ENCODE measurements at places on chromosomes 4 and X. TPM values are rescaled to one million over a fixed set of nuclear protein-coding genes. Genes with fewer than 3 reads are reported as not detected.

DNA sequence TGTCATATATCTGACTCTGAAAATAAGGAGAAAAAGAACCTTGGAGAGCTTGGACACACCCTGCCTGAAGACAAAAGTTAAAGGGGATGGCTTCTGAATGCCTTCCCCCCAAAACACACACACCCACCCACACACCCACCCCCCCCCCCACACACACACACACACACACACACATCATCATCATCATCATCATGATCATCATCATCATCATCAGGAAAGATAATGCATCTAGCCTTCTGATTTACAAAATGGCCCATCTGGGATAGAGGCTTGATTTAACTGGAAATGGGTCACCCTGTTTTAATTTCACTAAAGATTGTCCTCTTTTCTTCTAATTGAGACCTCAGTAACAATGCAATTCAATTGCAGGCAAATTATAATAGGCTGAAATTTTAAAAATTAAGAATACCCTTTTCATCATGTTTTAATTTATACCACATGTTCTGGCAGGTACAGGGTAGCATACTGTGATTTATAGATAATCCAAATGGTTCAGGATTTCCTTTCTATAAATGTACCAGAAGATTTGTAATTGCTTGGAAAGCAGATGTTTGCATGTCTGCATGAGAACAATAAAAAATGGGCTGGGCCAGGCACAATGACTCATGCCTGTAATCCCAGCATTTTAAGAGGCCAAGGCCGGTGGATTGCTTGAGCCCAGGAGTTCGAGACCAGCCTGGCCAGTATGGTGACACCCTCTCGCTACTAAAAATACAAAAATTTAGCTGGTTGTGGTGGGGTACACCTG is 56.5 kb downstream of the TRIM2 start:
- no peak for DNase-seq

GRCh38 chrX:135463937-135464336 is 42.2 kb downstream of the SMIM10L2A start:
- no peak for DNase-seq

DNA sequence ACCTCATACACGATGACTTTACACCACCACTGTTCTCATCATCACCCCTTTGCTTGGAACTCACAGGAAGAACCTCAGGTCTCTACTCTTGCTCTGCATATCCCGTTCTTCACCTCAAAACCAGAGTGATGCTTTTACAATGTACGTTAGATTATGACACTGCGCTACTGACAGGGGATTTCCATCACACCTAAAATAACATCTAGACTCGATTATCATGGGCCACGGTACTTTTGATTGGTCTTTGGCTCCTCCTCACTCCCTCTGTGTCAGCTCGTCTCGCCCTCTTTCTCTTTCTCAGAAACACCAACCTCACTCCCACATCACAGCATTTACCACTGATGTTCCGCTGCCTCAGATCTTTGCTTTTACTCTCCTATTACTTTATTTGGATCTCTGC is 172.4 kb downstream of the TLL1 start:
- no peak for DNase-seq

DNA sequence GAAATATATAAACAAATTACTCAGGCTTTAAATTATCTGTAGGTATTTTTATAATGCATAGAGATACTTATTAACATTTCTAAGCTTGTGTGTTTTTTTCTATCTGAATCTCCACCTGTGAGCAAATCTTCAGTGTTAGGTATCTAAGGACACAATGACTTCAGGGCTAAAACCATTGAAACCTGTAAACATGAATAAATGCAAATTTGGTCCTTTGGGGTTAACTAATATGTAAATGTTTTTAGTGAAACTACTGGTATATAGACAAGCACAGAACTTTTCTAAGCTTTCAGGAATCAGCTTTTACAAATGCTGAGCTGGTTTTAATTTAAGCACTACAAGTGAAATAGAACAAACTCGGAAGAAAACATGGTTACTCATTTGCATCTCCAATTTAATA is 147.9 kb downstream of the FBXO8 start:
- DNase-seq: no peak

DNA sequence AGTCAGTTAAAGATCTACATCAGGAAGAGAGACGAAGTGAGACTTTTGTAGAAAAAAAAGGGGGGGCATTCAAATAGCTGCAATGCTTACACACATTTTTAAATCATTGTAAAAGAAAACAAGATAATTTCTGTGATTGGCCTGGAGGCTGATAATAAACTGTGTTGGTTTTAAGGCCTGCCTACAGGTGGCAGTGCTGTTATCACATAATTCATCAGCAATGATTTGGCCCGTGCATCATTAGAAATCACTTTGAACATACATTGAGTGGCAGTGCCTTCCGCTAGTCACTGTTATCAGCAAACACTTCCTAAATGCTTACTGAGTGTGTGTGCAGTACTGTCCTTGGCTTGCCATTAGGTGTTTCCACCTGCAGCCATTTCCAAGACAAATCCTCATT is 831.9 kb downstream of the TRIML1 start:
- DNase-seq: no peak

- no peak for DNase-seq
Measured at GRCh38 chrX:69161371-69161770, 3.9 kb downstream of the PJA1 start.

- no peak for DNase-seq
Measured at GRCh38 chr4:108636246-108636645, 14.2 kb upstream of the OSTC start.

- no peak for DNase-seq
Measured at GRCh38 chr4:63063760-63064159, 1345.5 kb downstream of the TECRL start.

DNA sequence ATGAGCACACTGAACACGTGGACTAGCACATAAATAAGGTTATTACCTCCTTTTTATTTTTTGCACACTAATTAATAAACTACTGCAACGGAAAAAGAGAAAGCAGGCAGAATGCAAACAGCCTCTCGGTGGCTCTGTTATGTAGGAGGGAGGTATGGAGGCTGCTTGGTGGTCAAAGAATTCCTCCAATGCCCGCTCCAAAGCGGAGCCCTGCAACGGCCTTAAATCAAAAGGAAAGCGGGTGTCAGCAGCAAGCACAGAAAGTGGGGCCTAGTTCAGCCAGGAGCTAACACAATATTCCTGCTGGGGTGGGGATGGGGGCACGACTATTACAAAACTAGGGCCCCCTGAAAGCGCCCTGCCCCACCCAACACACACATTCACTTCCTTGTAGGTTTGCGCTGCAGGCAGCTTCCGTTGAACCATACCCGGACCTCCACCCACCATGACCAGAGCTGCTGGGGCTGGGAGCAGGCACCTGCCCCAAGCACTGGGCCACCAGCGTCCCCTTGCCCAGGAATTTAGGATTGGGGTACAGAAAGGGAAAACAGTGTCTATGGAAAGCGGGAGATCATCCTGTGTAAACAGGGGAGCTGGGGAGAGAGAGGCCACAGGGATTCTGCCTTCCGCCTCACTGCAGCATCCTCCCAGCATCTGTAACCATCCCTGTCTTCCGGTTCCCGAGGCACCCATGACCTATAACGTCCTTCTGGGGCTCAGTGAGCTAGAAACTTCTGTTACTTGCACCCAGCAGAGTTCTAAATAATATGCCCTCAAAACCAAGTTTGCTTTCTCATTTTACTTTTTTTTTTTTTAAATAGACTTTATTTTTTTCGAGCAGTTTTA is 57.1 kb upstream of the DDX3X start:
- no peak for DNase-seq

GRCh38 chr4:4888695-4889094 is 29.2 kb downstream of the MSX1 start:
- DNase-seq: no peak

DNA sequence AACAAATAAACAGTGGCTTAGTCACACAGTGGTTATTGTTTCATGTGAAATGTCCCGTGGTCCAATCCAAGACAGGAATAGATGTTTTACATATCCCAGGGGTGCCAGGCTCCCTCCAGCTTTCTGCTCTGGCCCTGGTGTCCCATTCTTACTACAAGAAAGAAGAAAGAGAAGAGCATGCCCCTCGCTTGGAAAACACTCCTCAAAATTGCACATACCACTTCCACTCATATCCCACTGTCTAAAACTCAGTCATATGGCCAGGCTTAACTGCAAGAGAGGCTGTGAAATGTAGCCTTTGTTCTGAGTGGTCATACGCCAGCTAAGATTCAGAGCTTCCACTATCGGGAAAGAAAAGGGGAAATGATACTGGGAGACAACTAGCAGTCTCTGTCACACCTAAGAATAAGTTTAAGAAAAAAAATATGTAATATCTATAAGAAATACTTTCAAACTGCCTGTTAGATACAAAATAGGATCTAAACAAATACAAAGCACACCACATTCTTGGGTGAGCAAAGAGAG is 306.8 kb upstream of the FAM241A start:
- DNase-seq: no peak

DNA sequence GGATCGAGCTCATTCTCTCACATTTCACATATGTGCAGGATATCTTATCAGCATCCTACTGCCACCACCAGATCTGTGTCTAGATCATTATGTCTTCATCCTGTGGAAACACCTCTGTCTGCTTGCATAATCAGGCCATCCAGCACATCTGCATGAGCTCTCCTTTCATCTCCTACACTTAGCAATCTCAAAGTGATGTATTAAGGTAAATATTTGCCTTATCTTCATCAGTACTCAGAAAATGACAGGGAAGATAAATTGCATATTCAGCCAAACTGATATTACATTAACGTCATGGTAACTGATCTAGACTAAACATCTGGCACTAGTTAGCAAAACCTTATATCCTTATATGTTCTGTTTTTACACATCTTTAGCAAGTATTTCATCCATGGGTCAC is 207.3 kb upstream of the PABPC4L start:
- no peak for DNase-seq

GRCh38 chr4:472881-473569 is 25.9 kb downstream of the ZNF721 start:
- no peak for DNase-seq

- DNase-seq: no peak
Measured at GRCh38 chr4:72991873-72992272, 77.6 kb downstream of the COX18 start.

- peak; percentile 75 for DNase-seq
Measured at GRCh38 chr4:1809754-1810502, 16.8 kb downstream of the FGFR3 start.

- DNase-seq: no peak
Measured at GRCh38 chr4:121535351-121535750, 154.5 kb upstream of the QRFPR start.

DNA sequence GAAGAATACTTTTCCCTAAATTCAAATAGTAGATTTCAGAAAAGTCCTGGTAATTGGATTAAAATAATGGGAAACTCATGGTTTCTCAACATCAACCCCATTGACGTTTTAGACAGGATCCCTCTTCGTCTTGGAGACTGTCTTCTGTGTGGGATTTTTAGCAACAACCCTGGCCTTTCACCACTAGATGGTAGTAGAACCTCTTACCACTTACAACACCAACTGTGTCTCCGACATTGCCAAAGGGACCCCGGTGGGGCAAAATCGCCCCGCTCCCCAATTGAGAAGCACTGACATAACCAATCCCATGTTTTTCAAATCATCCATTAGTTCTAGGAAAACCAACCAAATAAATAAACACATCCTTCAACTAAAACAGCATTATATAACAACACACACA is 16.9 kb upstream of the ANOS1 start:
- DNase-seq: no peak

DNA sequence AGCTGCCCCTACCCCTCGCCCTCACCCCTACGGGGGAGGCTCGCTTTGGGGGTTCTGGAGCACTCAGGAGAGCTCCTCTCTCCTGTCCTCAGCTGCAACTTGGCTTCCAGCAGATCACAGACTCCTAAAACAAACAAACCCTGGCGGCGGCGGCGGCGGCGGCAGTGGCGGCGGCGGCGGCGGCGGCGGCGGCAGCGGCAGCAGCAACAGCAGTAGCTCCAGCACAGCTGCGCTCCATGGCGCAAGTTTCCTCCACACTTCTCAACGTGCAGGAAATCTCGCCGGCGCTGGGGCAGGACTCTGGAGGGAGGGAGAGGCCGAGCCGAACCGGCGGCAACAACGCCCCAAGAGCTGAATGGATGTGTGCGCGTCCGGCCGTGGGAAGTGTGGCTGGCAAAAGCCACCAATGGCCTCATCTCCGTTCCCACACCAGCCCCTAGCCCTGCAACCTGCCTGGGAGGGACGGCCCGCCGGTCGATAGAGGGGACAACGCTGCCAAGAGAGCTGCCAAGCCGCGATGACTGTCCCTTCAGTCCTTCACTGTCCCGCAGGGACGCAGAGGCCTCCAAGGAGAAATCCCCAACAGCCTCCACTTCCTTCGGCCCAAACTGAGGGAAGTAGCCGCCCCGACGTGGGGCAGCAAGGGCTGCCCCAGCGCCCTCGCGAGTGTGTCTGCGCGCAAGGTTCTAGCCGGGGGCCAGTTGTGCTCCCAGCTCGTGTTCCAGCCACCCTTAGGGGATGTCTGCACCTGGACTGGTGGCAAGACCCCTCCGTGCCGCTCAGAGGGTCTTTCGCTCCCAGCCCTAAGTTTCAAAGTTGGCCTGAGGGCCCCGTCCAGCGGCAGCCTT is 775 bp downstream of the SHROOM4 start:
- peak; percentile 57 for DNase-seq

DNA sequence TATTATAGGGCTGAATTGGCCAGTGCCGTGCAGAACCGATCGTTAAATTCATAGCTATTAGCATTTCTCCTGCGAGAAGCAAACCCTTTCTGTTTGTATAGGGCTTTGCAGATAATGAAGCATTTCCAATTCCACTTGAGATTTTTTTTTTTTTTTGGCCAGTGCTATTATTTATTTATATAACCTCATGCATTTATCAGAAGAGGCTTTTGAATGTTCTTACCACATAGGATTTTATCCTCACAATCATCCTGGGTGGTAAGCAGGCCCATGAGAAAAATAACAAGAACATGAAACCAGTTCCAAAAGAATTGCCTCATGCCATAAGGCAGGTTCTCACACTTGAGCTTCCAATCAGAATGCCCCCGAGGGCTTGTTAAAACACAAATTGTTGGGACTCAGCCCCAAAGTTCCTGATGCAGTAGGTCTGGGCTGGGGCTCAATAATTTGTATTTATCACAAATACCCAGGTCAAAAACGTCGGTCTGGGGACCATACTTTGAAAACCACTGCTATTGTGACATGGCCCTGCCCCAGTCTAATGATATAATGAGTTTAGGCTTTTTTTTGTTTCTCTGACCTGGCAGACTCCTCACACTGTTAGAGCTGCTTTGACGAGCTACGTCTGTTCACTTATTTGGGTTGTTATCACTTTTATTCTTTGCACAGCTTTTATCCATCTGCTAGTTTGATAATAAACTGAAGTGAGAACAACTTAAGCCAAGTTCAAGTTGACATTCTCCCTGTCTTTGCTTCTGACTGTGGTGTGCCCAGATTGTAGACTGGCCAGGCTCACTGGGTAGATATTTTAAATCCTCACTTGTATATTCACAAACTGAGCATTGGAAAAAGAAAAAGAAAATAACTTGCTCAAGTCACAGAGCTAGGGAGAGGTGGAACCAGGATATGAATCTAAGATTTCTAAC is 20.1 kb downstream of the SUPT20HL1 start:
- DNase-seq: no peak

GRCh38 chr4:51894059-51894645 is 51.2 kb downstream of the DCUN1D4 start:
- DNase-seq: no peak

The HAND2 gene
- 142 TPM for total RNA-seq

The CD99L2 gene
- 71.5 TPM for total RNA-seq

The AKAP14 gene
- not detected for total RNA-seq

The SASH3 gene
- total RNA-seq: 2.2 TPM

The YTHDC1 gene
- 50.0 TPM for total RNA-seq

The AMTN gene
- total RNA-seq: not detected

The CT83 gene
- not detected for total RNA-seq

The GLA gene
- 9.1 TPM for total RNA-seq

The C4orf36 gene
- 0.59 TPM for total RNA-seq

The GPR34 gene
- 6.4 TPM for total RNA-seq

All from Right ventricle myocardium superior (tissue), 1 donor.